ENCODE measurements at places on chromosomes 6 and 20.

GRCh38 chr6:47353871-47354270 is 44.2 kb upstream of the TNFRSF21 start:
- peak; percentile 52 for DNase-seq

- DNase-seq = no peak
Observed at GRCh38 chr6:136738692-136739057, 53.6 kb downstream of the MAP3K5 start.

GRCh38 chr6:73476723-73477122 is 15.2 kb downstream of the MTO1 start:
- DNase-seq = no peak

DNA sequence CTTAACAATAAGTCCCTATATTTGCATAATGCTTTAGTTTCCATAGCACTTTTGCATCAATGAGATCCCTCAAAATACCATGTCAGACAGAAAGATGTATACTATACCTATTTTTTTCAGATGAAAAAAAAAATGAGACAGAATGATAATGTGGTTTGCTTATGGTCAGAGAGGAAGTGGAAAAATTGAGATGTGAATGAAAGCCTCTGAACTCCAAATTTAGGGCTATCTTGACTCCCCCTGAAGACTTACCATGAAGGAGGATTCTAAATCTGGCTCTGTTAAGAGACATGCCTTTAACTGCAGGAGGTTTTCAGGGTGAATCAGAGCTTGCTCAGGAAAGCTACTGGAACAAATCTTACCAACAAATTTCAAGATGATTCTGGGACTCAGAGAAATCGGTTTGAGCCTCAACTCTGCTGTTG is 176.2 kb downstream of the ISM1 start:
- peak; percentile 12 for DNase-seq

- DNase-seq = no peak
Observed at GRCh38 chr6:108993876-108994275, 100.8 kb downstream of the SESN1 start.

DNA sequence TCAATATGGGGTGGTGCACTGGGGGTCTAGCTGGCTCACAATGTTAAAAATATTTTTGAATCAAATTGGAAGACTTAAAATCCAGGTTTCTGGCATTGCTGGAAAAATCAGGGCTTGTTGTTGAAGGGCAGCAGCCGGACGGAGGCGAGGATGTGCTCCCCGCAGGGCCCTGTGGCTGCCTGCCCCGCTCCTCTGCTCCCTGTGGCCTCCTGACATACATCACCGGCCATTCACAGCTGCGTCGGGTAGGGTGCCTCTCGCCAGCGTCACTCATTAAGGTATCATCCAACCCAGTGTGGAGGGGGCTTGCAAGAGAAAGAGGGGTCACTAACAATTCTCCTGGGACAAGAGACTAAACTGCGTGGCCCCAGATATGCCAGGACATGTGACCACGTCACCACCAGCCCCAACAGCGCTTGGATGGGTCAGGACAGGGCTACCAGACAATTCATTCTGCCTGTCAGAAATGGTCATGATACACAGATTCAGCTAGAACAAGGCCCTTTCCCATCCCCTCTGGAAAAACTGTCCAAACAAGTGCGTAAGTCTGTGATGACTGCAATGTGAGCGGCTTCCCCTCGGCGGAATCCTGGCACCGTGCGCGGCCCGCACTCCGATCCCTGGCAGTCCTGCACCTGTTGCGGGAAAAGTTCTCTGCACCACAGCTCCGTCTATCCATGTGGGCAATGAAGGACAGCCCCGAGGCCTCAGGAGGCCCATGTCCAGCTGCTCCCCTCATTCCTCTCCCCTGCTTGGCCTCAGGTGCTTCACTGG is 12.0 kb downstream of the GATA5 start:
- no peak for DNase-seq

DNA sequence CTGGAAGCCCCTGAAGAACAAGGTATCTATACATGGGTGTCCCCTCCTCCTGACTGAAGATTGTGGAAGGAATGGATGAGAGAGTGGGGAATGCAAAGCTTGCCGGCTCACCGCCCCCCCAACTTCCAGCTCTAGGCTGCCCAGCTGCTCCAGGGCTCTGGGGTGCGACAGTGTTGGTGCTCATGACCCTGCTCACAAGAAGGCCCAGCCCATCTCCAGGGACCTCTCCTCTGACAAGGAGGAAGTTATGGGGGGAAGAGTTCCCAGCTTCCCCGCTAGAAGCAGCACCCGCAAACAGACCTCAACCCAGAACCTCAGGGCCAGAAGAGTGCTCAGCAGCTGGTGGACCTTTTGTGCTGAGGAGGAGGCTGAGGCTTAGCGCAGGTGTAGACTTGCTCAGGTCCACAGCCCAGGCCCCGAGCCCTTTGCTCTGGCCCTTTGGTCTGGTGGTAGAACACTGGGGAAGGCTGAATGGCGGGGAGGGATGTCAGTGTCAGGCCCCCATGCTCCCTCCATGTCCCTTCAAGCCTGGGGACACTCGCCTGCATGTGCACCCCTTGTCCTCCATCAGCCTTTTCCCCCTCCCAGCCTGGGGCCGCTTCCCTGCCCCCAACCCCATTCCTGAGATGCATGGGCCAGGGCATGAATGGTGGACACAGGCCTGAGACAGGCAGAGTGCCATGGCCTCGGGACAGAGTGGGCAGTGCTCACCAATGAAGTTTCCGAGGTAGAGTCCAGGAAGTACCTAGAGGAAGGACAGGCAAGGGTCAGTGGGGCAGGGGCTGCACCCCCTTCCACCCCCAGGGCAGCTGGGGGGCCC is 1.3 kb downstream of the DUSP15 start:
- DNase-seq = no peak

- no peak for DNase-seq
Observed at GRCh38 chr6:56806368-56806767, 148.5 kb upstream of the BEND6 start.

DNA sequence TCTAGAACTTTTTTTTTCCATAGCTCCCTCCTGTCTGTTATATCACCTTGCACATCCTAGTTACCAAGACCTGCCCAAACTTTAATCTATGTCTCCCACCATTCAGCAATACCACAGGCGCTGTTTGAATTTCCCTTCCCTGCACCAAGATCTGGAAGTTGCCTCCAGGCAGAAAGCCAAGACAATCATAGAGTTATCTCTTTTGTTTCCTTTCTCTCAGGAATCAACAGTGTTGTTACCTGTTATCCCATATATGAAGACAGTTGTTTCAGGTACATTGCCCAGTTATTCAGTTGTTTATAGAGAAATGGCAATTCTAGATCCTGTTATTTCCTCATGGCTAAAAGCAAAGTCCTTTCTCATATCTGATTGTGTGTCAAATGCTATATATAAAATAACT is 63.2 kb downstream of the PDSS2 start:
- no peak for DNase-seq

- DNase-seq = no peak
Observed at GRCh38 chr6:90169374-90169773, 127.3 kb downstream of the BACH2 start.

DNA sequence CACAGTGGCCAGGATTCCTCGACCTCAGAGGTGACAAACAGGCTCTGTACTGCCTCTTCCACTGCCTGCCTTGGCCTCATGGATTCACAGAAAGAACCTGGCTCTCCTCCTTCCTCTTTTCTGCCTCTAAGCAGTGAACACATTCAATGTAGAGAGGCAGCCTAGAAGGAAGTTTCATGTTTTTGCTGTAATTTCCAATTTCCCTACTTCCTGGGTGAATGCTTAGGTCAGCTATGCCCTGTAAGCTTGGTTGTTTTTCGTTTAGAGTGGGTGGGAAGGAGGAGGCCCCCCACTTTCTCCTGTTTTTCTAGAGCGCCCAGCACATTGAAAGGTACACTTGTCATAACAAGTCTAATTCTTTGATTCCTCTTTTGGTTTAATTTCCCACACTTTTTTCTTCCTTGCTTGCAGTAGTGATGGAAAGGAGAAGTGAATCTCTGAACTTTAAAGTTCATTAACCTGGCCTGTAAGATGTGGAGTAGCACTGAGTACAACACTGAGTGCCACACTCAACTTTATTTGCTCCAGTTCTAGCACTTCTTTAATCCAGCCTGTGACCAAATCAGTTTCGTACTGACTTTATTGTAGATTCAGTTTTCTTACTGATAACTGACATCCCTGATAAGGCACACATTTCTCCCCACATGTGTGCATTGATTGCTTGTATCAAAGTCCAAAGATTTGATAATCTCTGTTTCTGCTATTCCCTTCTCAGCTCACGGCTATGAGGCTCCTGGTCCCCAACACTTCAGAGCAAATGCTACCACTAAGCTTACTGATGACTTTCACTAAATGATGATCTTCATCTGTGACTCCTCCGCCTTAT is 100.0 kb upstream of the MAN1A1 start:
- no peak for DNase-seq

- peak; percentile 74 for DNase-seq
Observed at GRCh38 chr20:47352332-47353238, 3.9 kb downstream of the ZMYND8 start.

GRCh38 chr6:169161572-169162167 is 92.0 kb downstream of the THBS2 start:
- no peak for DNase-seq

DNA sequence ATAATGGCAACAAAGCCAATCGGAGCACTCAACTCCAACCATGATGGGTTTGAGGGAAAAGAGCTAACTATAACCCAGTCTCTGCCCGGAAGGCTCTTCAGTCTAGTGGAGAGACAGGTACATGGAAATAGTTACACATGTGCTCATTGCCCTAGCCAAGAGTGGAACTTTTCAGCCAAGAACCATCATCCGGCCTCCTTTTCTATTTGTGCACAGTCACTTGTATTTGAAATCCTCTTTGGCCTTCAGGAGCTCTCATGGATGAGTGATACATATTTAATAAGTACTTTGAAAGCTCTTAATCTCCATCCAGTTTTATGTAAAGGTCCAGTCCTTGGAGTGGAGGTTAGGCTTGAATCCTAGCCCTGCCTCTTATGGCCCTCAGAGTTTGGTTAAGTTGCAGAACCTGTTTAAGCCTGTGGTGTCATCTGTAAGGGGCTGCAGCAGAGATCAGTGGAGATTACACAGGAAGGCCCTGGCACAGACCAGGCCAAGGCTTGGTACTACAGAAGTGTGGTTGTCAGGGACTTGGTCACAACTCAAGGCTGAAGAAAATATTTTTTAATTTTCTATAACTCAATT is 72.3 kb upstream of the SMLR1 start:
- no peak for DNase-seq

All from fibroblast of pulmonary artery (primary cell).